ENCODE measurements at places on chromosomes 6 and 20. TPM values are rescaled to one million over a fixed set of nuclear protein-coding genes. Genes with fewer than 3 reads are reported as not detected.

Gene SMAP1
- 33.2 TPM for total RNA-seq

Gene ZBTB46
- 0.84 TPM for total RNA-seq

DNA sequence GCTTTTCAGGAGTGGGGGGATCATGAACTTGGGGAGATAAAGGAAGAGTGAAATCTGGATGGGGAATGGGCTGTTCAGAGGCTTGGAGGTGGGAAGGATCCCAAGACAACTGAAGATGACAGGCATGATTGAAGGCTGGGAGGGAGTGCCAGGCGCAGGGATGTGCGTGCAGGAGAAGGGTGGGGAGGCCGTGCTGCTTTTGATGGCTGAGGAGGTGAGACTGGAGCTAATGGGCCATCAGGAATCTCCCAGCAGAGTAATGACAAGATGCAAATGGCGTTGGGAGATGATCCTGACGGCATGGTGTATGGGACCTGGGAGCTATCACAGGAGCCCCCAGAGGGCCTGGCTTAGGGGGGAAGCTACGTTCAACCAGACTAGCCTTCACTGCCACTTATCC is 1.6 kb downstream of the CPNE5 start:
- no peak for DNase-seq

- no peak for DNase-seq
These were observed 47.8 kb downstream of the MYH7B start for GRCh38 chr20:35003211-35004031.

DNA sequence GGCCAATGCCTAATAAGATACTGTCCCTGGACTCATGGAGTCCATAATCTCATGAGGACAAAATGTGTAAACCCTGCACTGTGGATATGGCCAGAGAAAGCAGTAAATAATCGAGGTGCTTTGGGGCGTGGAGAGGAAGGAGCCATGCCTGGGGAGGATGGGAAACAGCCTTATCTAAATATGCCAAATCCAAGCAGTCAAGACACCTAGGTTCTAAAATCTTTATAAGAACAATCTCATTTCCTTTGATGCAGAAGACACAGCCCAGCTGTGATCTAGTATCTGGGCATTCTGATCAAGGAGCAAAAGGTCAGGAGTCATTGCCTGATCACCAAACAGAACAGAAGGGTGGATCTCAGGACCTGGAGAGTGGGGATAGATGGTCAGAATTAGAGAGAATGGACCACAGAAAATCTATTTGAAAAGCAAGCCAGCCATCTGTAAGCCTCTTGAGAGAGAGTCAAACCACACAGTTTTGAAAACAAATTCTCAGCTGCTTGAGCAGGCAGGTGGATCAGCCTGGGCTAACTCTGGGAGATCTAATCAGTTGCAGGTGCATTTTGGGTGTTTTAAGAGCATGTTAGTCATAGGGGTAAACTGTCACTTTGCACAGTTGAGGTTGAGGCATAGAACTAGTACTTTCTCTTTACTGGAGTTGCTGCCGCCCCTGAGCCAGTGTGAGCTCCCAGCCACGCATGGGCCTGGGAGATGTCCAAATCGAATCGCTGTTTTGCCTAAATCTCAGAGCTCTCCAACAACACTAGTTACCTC is 130.8 kb upstream of the TNFAIP3 start:
- peak; percentile 58 for DNase-seq

- DNase-seq = no peak
These were observed 38.9 kb downstream of the MRAP2 start for GRCh38 chr6:84072442-84072997.

GRCh38 chr6:170034294-170034693 is 256.6 kb downstream of the DLL1 start:
- no peak for DNase-seq

DNA sequence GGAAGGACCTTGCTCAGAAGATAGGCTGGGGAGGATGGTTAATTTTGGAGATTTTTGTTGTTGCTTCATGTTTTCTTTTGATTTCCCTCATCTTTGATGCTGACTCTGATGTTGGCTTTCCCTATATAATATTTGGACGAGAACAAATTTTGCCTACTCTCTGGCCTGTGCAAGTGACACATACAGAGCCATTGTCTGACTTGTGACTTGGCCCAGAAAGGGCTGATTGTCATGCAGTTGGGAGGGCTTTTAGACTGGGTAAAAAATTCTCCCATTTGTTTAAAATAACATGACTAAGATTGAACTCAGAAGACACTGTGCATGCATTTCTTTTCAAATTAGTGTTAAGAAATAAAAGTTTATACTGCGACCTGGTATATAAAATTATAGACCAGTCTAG is 98.6 kb upstream of the SUPT3H start:
- no peak for DNase-seq
